Keratinocyte (primary cell): ENCODE measurements at places on chromosomes 3 and 15. TPM values are rescaled to one million over a fixed set of nuclear protein-coding genes. Genes with fewer than 3 reads are reported as not detected.

DNA sequence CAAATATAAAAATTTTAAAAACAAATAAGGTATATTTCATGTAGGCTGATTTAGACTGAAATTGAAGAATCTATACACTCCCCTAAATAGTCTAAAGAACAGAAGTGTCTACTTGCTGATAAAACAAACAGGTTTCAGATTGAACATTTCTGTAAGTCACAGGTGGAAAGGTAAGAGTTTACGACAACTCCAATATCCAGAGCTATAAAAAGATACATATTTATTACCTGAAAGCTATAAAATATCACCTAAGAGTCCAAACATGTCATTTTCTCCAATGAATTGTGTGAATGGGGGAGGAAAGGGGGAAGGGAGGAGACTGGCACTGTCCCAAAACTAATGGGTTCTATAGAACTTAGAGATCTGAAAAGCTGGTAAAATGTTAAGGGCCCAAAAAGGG lies 26.1 kb downstream of the PPP1R2 start:
- DNase-seq: no peak

GRCh38 chr3:181695661-181696491 lies 15.8 kb upstream of the SOX2 start:
- DNase-seq: no peak

DNA sequence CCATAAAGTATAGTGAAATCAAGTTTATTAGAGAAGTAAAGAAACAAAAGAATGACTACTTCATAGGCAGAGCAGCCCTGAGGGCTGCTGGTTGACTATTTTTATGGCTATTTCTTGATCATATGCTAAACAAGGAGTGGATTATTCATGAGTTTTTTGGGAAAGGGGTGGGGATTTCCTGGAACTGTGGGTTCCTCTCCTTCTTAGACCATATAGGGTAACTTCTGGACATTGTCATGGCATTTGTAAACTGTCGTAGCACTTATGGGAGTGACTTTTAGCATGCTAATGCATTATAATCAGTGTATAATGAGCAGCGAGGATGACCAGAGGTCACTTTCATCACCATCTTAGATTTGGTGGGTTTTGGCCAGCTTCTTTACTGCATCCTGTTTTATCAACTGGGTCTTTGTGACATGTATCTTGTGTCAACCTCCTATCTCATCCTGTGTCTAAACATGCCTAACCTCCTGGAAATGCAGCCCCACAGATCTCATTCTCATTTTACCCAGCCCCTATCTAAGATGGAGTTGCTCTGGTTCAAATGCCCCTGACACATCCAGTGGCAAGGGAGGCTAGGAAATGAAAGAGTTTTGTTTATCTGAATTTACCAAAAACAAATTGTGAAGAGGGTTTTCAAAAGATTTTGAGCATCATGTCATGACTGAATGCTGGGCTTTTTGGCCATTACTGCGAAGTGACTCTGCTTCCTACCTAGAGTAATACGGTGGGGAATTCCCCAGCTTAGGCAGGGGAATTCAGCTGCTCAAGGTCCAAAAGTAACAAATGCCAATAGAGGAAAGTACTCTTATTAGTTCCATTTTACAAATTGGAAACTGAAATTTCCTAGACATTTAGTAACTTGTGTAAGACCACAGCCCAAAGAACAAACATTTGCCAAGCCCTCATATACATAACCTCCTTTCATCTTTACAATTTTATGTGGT lies 6.2 kb upstream of the SPSB4 start:
- no peak for DNase-seq

DNA sequence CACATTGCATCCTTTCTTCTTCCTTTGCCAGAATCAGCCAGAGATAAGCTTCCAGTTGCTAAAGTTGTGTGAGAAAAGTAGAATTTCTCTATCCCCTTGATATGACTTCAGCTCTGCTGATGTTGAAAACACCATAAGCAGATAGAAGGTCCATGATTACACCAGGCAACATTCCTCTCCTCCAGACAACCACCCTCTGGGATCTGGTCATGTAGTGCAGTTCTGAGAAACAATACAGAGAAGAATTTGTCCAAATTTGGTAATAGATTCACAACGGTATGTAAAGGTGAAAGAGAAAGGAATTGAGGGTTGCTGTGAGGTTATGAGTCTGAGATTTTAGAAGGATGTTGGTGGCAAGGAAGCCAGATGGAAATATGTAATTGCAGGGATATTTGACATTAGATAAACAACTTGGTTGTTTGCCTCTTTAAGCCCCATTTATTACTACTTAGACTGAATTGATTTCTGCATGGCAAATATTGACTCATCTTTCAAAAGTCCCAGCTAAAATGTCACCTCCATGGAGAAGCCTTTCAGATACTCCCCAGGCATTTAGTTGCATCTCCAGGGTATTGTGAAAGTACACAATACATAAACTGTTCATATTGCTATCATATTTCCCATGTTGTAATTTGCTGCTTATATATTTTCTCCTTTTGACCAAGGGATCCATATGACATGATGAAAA lies 134.9 kb downstream of the GAP43 start:
- no peak for DNase-seq

GRCh38 chr3:150744919-150745211 lies 18.1 kb downstream of the SIAH2 start:
- DNase-seq: no peak

DNA sequence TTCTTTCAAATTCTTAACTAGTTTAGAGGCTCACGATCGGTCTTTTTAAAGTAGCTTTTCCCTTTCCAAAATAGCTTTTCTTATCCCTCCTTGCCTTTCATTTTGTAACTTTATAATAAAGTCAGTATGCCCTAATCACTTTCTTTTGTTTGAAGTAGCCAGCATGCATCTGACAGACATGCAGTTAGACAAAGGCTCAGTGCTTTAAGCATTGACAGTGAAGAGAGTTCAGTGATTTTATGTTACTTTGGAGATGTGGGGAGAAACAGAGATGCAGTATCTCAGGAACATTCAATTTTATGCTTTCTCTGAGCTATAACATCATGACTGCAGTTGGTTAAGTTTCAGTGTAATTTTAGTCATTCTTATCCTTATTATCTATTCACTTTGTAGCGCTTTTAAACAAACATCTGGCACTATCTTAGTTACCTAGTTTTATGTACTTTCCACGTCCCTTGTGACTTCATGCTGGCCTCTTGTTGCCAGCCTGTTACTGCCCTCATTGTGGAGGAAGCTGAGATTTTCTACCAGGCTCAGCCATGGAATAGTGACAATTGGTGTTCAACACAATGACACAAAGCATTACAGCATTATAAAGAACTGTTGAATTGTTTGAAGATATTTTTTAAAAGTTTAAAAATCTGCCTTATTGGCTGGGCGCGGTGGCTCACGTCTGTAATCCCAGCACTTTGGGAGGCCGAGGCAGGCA lies 90.3 kb downstream of the AKAP13 start:
- DNase-seq: no peak

TRANK1 gene
- 2.5 to 4.7 TPM (median 3.2 TPM) in 3 replicates for polyA plus RNA-seq

RTP1 gene
- not detected in 3 replicates for polyA plus RNA-seq

ARHGEF26 gene
- polyA plus RNA-seq: 1.4 to 2.2 TPM (median 2.0 TPM) in 3 replicates
